ENCODE measurements at places on chromosomes 6 and 20.

- DNase-seq: peak; percentile 77
These were observed 5.9 kb downstream of the TMEM63B start for GRCh38 chr6:44133003-44133931.

DNA sequence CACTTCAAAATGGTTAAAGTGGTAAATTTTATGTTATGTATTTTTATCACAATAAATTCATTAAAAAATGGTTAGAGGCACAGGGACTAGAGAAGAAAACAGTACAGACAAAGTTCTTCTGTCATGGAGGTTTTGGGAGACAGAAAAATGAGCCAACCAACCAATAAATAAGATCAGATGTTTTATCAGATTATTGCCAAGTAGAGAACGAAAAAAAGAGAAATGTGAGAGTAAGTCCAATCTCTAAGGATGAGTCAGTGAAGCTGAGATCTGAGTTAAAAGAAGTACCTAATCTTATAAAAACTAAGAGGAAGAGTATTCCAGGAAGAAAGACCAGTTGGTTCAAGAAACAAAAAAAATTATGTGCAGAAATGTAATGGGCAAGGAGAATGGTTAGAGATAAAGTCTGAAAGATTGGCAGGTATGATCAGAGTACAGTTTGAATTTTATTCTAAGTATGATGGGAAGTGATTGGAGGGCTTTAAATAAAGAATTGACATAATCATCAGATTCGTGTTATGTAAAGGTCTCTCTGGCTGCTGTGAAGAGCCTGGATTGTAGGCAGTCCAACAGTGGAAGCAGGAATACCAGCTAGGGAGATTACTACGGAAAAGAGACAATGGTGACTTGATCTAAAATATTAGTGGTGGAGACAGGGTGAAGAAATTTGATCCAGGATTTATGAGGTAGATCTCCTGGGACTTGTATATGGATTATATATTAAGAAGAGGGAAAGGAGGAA lies 79.6 kb downstream of the RCAN2 start:
- no peak for DNase-seq

GRCh38 chr6:113853252-113853651 lies 3.9 kb upstream of the MARCKS start:
- no peak for DNase-seq

- no peak for DNase-seq
These were observed 2.0 kb downstream of the FIG4 start for GRCh38 chr6:109693111-109693510.

DNA sequence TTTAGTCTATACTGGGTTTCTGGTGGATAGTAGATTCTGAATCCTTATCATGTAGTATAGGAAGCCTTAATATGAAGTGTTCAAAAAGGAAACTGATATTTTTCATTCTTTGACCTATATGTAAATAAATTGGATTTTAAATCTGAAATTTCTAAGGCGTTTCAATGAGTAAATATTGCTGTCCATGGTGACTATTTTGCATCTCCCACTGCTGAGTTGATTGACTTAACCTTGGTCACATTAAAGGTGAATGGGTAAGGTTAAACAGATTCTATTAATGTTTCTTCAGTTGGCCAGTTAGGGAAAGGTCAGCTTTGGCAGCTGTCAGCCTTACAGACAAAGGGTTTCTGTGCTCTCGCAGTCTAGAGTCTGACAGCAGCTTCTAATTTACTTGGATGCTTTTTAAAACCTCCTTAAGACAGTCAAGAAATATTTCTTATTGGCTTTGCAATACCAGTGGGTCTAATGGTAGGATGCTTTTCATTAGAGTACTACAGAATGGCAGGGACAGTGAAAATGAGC lies 24.8 kb downstream of the PRIM2 start:
- no peak for DNase-seq

DNA sequence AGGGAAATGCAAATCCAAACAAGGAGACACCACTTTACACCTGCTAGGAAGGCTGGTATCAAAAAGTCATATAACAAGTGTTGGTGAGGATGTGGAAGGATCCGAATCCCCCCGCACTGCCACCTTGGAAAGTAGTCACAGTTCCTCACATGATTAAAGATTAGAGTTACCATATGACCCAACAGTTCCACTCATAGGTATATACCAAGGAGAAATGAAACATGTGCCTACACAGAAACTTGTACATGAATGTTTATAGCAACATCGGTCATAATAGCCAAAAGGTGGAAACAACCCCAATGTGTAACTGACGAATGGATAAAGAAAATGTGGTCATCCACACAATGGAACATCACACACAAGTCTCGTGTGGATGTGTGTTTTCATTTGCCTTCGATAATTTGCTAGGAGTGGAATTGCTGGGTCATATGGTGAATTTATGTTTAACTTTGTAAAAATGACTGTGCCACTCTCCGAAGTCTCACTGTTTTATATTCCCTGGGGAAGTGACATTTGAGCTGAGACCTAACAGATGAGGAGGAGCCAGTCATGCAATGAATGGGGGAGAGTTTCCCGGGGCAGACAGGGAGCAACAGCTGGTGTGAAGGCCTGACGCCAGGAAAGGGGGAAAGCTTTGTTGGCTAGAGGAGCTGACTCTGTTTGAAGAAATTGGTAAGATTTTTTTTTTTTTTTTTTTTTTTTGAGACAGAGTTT lies 125.9 kb upstream of the MLN start:
- DNase-seq: peak; percentile 13

- no peak for DNase-seq
These were observed 166.8 kb upstream of the SLC22A16 start for GRCh38 chr6:110643175-110643574.

DNA sequence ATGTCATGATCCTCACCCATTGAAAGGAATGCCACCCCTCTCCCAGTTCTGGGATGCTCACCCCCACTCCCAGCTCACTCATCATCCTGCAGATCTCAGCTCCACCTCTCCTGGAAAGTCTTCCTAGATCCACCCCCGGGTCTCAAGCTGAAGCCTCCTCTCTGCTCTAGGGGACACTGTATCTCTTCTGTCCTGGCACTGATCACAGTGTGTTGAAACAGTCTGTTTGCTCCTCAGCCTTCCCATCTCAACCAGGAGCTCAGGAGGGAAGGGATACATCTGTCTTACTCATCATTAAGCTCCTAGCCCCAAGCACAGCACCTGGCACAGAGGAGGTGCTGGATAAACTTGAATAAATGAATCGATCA lies 80.1 kb downstream of the MRPL14 start:
- peak; percentile 67 for DNase-seq

DNA sequence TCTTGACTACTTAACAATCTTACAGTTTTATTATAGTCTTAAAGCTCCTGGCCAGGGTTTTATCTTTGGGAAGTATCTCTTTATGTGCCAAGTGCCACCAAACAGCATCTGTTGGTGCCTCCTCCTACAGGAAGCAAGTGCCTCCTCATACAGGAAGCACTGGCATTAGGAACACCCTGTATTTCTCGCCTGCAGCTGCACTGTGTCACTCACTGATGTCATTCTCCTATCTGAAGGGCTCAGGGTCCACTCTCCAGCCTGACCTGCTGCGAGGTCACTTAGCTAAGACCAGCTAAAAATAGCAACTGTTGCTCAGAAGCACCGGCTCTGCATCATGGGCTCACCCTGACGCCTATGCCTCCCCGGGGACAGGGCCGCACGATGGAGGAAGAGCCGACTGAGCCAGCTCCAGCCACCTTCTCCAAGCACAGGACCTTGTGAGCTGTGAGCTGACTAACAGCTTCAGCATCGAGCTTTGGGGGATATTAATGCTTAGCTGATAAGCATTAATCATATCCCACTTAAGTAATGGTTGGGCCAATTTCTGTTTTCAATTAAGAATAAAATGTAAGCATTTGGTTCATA lies 66.3 kb upstream of the CD93 start:
- DNase-seq: no peak

DNA sequence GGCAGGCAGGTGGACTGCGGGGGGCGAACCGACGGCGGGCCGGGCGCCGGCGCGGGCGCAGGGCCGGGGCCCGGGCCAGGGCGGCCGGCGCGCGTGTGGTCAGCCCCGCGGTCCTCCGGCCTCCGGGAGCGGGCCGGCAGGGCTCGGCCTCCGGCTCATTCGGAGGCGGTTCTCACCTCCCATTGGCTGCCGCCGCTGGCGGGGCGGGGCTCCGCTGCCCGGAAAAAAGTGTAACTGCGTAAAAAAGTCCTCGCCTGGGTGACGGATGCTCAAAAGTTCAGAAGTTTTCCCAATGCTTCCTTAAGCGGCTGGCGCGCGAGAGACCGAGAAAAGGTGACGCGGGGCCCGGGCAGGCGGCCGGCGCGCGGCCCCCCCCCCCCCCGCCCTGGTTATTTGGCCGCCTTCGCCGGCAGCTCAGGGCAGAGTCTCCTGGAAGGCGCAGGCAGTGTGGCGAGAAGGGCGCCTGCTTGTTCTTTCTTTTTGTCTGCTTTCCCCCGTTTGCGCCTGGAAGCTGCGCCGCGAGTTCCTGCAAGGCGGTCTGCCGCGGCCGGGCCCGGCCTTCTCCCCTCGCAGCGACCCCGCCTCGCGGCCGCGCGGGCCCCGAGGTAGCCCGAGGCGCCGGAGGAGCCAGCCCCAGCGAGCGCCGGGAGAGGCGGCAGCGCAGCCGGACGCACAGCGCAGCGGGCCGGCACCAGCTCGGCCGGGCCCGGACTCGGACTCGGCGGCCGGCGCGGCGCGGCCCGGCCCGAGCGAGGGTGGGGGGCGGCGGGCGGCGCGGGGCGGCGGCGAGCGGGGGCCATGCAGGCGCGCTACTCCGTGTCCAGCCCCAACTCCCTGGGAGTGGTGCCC lies at the start of gene FOXC1:
Gene FOXC1, plus strand, starts transcription at position 268 of the 849 bp plus-strand sequence. Its CDS starts 531 bp downstream, at position 799.
- DNase-seq: peak; percentile 88

- DNase-seq: peak; percentile 51
These were observed 441.1 kb upstream of the JARID2 start for GRCh38 chr6:14804785-14805210.

GRCh38 chr6:21885532-21886114 lies 292.1 kb downstream of the SOX4 start:
- peak; percentile 96 for DNase-seq

DNA sequence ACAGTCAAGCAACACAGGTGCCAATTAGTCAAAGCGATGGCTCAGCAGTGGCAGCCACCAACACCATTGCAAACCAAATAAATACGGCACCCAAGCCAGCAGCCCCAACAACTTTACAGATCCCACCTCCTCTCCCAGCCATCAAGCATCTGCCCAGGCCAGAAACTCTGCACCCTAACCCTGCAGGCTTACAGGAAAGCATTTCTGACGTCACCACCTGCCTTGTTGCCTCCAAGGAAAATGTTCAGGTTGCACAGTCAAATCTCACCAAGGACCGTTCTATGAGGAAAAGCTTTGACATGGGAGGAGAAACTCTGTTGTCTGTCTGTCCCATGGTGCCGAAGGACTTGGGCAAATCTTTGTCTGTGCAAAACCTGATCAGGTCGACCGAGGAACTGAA lies 30.6 kb downstream of the KHDC1L start:
- DNase-seq: no peak

DNA sequence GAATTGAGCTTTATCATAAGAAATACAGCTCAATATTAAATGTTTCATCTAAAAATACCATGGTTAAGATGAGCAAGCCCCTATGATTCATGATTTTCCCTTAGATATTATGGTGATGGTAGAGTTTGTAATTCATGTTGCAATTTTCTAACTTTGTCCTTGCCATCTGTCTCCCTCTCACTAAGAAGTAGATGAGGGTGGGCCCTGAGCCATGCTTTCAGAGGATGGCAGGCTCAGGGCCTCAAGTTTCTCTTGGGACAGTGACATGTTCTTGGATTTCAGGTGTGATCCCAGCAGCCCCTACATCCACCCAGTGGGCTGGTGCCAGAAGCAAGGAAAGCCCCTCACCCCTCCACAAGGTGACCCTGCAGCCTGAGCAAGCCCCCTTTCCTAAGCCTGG lies 25.6 kb downstream of the L3MBTL1 start:
- DNase-seq: no peak

GRCh38 chr6:135880066-135880972 lies 28.8 kb downstream of the PDE7B start:
- DNase-seq: peak; percentile 43

DNA sequence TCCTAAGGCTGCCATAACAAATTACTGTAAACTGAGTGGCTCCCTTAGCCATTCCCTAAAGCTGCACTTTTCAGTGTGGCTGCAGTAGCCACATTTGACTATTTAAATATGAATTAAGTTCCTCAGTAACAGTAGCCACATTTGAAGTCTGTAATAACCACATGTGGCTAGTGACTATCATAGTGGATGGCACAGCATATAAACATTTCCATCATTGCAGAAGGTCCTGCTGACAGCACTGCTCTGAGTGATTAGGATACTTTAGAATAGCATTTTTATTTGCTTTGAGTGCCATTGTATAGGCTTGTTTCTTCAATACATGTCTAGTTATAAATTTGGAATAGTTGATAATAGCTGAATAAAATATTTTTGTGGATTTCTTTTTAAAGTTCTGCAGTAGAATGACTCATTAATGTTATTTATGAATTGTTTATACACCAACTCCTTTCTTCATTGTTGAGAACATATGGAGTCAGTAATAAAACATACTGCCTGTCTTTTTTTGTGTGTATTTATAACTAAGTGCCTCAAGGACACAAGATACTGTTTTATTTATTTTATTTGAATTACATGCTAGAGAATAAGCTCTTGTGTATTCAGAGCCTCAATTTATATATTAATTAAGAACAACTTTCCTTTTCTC lies 217.2 kb downstream of the CDKAL1 start:
- DNase-seq: no peak

DNA sequence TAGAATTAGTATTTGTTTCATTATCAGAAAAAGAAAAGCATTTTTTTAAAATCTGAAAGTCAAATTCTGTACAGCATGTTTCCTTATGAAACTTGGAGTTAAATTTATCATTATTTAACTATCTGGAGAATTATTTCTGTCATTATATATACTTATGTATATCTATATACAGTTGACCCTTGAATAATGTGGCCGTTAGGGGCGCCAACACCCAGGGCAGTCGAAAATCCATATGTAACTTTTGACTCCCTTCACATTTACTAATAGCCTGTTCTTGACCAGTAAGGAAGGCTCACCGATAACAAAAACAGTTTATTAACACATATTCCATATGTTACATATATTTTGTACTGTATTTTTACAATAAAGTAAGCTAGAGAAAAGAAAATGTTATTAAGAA lies 341.2 kb downstream of the ADGRB3 start:
- no peak for DNase-seq

DNA sequence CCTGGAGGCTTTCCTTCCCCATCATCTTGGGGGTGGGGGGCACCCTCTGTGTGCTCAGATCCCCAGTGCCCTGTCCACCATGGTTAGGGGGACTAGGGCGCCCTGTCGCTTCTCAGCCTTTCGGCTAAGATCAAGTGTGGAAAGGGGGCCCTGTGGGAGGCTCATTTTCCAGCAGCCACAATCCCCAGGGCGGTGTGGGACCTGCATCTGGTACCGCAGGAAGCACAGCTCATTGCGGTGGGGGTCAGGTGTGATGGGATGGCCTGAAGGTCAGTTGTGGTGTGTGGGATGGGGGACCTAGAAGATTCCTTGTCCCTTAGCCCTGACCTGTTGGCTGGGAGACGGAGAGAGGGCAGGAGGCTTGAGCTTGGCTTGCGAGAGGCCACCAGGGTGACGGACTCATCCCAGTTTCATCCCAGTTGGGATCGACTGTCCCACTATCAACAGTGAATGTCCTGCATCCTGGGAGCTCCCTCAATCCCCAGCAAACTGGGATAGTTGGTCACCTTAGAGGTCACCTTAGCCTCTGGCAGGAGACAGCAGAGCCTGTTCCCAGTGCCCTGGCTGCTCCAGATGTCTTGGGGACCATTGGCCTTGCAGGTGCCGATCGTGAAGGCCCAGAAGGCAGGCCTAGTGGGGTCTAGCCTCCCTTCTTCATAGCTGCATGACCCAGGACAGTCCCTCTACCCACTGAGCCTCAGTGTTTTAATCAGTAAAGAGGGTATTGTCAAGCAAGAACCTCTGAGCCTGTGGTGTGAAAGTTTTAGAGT lies 64.5 kb upstream of the PMEPA1 start:
- DNase-seq: no peak

GRCh38 chr6:160793652-160794051 lies 91.6 kb downstream of the PLG start:
- no peak for DNase-seq

All from MG63 (cell line).